ENCODE measurements at places on chromosomes 4 and X.

- DNase-seq, result no peak
These were observed 48.2 kb upstream of the SLIT2 start for GRCh38 chr4:20203508-20203907.

- no peak for DNase-seq
These were observed 36.0 kb downstream of the CDKL5 start for GRCh38 chrX:18461431-18461830.

- no peak for DNase-seq
These were observed 134.0 kb downstream of the MID1 start for GRCh38 chrX:10486373-10486772.

GRCh38 chr4:63085091-63085490 is 1324.2 kb downstream of the TECRL start:
- DNase-seq, result no peak

DNA sequence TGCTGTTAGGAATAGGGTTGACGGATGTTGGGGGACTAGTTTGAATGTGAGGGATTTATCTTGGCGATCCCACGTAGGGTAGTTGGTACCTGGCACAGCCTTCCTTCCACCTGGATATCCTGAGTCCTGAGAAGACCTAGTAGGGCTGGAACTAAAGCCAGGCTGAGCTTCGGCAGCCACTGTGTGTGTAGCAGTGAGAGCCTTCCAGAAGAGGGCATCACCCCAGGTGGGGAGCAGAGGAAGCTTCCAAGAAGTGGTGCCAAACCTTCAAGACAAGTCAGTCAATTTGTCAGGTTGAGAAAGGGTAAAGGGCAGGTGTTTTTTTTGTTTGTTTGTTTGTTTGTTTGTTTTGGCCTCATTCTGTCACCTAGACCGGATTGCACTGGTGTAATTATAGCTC is 1.2 kb upstream of the FGFBP2 start:
- no peak for DNase-seq

DNA sequence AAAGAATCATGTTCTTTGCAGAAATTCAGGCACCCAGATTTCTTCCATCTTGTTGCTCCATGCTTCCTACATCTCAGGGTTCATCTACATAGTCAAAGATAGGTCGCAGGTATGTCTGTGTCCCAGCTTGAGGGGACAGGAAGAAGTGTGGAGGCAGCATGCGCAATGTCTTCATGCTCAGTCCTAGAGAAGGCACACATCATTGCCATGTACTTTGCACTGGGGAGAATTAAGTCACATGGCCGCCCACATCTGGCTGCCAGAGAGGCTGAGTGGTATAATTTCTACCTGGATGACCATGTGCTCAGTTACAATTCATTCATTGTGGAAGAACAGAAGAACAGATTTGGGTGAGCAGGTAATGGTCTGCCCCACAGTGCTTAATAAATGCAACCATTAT is 54.1 kb downstream of the GAB1 start:
- no peak for DNase-seq

- DNase-seq, result no peak
These were observed 17.5 kb upstream of the CORIN start for GRCh38 chr4:47855350-47855749.

GRCh38 chrX:112841820-112842157 is 1.2 kb upstream of the AMOT start:
- no peak for DNase-seq

GRCh38 chr4:2276581-2277325 is 14.8 kb upstream of the MXD4 start:
- DNase-seq, result no peak

Measured in stimulated activated CD4-positive, alpha-beta T cell treated with anti-CD3 and anti-CD28 coated beads, Interleukin-15, amount 100 ng/mL, for 48 hours (primary cell).